ENCODE measurements at places on chromosomes 16 and 17. TPM values are rescaled to one million over a fixed set of nuclear protein-coding genes. Genes with fewer than 3 reads are reported as not detected.

The PRSS33 gene
- total RNA-seq, result not detected

The KDM6B gene
- total RNA-seq, result 13.1 TPM

The DNAI2 gene
- total RNA-seq, result 0.92 TPM

The OTOP3 gene
- total RNA-seq, result not detected

The CES4A gene
- total RNA-seq, result 9.2 TPM

The HES7 gene
- 0.46 TPM for total RNA-seq

The KRT32 gene
- total RNA-seq, result not detected

The GAS7 gene
- total RNA-seq, result 94.6 TPM

The BICDL2 gene
- not detected for total RNA-seq

The ABCA5 gene
- total RNA-seq, result 78.2 TPM

The KCNJ12 gene
- 6.0 TPM for total RNA-seq

The OR1F1 gene
- total RNA-seq, result 0.69 TPM

The RAB26 gene
- total RNA-seq, result 8.1 TPM

The MMP28 gene
- 15.2 TPM for total RNA-seq

Data from diencephalon (tissue), 1 donor.